ENCODE measurements at places on chromosomes 1 and 21.
A peak's percentile ranks its signal among the peaks of the same experiment; 100 is the strongest.

- DNase-seq: peak; percentile 27
These were observed 24.1 kb downstream of the EIF4G3 start for GRCh38 chr1:21152423-21153100.

DNA sequence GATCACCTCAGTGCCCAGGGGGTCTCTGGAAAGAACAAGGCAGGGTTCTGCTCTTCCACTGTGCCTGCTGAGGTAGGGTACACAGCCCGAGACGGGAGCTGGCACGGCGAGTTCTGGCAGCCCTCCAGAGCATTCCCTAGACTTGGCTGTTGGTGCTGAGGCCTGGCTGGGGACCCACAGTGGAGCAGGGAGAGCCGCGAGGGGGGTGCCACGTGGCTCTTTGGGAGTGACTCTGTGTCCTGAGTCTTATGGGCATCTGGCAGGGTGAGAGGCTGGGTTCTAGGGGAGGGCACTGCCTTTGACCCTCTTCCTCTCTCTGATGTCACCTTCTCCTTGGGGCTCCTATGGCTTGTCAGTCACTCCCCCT lies 336.4 kb downstream of the CAMTA1 start:
- DNase-seq: peak; percentile 53

GRCh38 chr1:147236959-147237791 lies 5.3 kb upstream of the CHD1L start:
- no peak for DNase-seq

DNA sequence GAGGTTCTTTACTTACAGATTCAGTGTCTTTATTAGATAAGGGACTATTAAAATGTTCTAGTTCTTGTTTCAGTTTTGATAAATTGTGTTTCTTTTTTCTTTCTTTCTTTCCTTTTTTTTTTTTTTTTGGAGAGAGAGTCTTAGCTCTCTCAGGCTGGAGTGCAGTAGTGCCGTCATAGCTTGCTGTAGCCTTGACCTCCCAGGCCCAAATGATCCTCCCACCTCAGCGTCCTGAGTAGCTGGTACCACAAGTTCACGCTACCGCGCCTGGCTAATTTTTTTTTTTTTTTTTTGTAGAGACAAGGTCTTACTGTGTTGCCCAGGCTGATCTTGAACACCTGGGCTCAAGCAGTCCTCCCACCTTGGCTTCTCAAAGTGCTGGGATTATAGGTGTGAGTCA lies 76.6 kb downstream of the TMEM200B start:
- DNase-seq: no peak

DNA sequence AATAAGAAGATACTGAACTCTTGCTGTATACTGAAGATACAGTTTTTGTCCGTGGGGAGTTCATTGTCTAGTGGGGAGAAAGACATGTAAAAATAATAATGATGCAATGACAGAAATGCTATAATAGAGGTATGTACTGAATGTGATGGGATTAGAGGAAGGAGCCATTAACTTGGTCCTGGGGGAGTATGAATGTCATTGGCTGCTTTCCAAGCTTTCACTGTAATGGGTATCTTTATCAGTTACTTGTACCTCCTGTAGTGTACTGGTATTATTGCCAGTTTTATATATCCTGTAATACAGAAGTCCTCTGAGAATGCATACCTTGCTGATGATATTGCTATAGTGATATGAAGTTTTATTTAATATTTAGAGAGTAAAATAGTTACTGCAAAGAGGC lies 7.4 kb downstream of the BTBD8 start:
- DNase-seq: no peak

DNA sequence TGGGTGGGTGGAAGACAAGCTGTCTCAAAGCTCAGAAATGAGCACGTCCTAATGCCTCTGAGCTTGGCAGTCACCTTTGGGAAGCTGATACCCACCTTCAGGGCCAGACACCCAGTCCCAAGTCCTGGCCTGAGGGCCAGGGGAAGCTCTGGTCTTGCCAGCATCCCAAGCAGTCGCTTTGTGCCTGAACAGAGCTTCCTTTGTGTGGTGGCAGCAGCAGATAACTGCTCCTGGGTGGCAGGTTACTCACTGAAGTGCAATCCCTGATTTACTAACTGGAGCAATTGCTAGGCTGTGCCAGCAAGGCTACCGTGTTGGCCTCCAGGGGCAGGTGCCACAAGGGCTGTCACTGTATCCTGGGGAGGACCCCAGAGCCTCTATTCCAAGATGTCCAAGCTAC lies 40.4 kb upstream of the GRHL3 start:
- DNase-seq: no peak

DNA sequence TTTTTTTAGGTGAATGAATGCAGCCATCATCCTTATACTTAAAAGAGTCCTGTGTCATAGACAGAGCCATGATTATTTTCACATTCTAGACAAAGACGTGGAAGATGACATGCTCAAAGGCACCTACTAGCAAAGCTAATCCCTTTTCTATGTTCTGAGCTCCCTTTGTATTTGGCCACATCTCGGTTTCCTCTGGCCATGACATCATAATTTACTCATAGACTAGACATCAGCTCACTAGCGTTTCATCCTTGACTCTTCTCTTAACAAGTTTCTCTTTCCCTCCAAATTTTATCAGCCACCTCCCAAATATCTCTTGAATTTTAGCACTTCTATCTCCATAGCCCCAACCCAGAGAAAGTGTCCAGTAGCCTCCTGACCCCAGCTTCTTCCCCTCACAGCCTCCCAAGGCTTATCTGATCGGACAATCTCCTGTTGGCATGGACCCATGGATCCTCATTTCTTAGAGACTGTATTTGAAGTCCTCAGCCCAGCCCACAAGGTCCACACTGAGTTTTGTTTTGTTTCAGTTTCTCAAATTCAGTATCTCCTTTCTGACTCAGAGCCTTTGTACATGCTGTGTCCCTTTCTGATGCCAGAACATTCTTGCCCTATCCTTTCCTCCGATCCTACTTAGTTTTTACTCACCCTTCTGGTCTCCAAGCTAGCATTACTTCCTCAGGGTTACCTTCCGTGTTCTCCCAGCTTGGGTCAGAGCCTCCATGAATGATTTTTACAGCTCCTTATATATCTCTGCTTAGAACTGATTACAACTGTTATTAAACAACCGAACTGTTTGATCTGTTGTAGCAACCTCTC lies 33.0 kb upstream of the EPS8L3 start:
- DNase-seq: no peak

GRCh38 chr1:205369701-205370123 lies 13.0 kb upstream of the KLHDC8A start:
- no peak for DNase-seq

DNA sequence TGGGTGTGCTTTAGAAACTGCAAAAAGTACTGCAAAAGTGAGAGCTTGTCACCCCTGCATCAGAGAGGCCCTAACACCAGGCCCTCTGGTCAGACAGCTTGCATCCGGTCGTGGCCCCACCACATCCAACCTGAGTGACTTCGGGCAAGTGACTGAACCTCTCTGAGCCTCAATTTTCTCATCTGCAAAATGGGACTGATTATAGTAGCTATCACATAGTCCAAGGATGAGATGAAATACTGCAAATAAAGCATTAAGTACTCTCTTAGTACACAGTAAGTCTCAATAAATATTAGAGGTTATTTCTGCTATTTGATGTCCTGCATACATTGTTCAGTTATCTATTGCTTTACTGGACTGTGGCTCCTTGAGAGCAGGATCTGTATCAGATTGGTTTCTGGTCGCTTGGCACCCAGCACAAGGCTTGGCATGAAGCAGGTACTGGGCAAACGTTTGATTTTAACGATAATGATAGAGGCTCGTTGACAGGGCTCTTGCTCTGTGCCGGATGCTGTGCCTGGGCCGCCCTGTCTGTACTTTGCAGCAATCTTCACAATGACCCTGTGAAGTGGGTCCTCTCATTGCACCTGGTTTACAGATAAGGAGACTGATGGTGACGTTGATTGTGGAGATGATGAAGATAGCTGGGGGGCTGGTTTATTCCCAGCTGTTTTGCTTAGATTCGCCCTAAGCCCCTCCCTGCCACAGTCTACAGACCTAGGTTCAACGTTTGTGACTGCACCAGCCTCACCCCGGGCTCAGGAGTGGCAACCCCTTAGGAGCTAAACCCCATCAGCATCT lies 43.6 kb downstream of the RAP1GAP start:
- DNase-seq: no peak

Measured in femur (tissue), 1 donor.